ENCODE measurements at places on chromosomes 5 and 9.

DNA sequence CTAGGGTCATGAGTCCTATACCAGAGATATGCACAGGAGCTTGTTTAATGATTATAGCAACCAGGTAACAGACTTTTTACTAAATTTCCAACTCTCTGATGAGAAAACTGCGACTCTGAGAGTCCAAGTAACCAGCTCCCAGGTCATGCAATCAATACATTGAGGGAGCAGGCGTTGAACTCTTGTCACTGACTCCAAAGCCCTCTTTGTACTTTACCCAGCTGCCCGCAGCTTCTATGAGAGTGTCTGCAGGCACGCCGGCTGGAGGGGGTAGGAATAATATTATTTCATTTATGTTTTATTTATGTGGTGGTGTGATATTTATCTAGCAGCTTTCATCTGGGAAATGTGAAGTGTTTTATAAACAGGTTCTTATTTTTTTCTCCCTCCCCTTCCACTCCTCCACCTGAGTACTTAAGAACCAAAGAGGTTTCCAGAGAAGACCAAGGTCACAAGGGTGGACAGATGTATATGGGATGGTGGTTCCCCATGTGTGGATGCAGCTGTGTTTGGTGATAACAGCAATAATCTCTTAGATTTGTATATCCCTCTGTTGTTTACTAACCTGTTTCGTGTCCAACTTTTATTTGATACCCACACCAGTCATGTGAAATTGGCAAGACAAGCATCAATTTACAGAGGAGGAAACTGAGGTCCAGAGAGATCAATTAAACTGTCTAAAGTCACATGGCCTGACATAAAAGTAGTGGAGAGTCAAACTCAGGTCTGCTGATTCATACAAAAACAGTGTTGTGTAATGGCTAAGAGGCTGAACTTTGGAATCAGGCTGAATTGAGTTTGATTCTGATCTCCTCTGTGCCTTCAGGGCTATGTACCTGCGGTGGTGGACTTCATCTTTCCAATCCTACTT lies 140.2 kb upstream of the TRIM32 start:
- no peak for DNase-seq

- DNase-seq = no peak
Measured at GRCh38 chr5:11166923-11167322, 405.9 kb upstream of the DAP start.

GRCh38 chr5:140273401-140273877 lies 29.5 kb downstream of the PFDN1 start:
- no peak for DNase-seq

- DNase-seq = no peak
Measured at GRCh38 chr5:1104327-1105006, 7.4 kb downstream of the SLC12A7 start.

GRCh38 chr9:85483208-85483607 lies 258.5 kb downstream of the AGTPBP1 start:
- DNase-seq = no peak

DNA sequence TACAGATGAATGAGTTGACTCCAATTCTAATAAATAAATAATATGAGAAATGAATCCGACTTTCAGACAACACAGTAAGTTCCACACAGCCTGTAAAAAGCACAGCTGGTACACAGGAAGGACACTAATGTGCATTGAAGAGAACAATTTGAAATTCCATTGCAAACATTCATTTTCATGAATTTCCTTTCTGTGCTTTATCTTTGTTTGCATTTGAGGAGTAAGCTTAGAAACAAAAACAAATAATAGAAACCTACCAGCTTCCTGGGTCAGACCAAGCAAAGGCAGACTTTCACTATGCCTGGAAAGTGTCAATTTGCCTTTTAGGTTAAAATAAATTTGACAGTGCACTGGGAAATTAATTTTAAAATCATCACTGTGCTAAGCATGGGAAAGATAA lies 143.8 kb upstream of the VLDLR start:
- DNase-seq = no peak

GRCh38 chr5:94810281-94810680 lies 191.8 kb downstream of the SLF1 start:
- DNase-seq = no peak

- no peak for DNase-seq
Measured at GRCh38 chr5:68288707-68289134, 73.2 kb downstream of the PIK3R1 start.

DNA sequence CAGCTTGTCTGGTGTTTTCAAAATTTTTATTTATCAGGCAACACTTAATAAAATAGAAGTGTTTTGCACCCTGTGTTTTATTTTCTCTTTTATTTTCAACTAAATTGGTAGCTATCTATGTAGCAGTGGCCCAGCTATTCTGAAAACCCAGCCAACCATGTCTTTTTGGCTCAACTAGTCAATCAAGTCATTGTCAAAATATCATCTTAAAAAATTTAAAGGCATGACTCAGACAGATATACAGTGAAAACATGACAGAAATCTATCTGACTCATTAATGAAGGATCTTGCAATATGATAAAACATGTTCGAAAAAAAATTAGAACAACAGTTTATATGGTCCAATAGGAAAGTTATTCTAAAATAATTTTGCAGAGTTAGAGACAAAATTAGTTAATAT lies 75.1 kb downstream of the HSD17B4 start:
- DNase-seq = no peak

GRCh38 chr9:120942186-120943001 lies 15.8 kb upstream of the TRAF1 start:
- no peak for DNase-seq

DNA sequence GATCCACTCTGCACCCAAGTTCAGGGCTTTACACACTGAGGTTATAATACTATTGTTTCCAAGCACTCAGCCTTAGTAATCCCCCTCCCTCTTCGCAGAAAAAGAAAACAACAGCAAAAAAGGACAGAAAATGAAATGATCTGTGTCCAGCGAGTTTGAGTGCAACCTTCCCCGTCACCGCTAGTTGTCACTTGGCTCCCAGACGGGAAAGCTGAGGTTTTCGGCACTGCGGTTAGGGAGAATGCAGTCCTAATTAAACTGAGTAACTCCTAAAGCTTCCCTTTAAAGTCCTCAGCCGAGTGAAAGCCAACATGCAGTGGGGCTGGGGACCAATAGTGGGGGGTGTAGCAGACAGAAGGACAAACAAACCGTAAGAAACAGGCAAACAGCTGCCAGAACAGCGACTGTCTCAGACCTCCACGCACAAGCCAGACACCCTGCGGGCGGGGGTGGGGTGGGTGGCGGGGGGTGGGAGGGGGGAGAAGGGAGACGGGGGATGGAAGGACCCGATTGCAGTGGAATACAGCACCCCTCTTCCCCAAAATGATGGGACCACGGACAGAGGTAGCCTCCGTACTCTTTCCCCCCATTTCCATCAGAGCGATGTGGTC lies 680 bp downstream of the GLRA1 start:
- DNase-seq = no peak

Data from NCI-H187 (cell line).